ENCODE measurements at places on chromosomes 2 and 18.
A peak's percentile ranks its signal among the peaks of the same experiment; 100 is the strongest.

DNA sequence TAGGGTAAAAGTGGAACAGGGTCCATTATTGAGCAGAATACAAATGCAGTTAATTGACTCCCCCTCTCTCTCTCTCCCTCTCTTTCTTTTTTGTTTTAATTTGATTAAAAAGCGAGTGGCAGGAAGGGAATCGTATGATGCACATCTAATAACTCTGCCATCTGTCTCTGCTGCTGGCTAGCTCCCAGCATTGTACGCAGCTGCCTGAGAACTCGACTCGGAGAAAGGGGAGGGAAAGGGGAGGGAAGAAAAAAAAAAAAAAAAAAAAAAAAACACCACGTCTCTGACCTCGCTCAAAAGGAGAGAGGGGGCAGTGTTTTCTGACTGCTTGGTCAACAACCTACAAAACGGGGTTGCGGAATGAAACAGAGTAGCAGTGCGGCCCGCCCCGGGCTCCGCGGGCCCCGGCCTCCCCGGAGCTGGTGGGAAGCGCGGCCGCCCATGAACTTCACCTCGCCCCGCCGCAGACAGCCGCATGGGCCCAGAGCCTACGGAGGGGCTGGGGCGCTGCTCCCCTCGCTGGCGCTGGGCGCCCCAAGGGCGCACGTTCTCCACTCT lies 265.7 kb downstream of the TCF4 start:
- DNase-seq: peak; percentile 35

GRCh38 chr2:15346624-15347023 lies 214.5 kb downstream of the NBAS start:
- DNase-seq: no peak

DNA sequence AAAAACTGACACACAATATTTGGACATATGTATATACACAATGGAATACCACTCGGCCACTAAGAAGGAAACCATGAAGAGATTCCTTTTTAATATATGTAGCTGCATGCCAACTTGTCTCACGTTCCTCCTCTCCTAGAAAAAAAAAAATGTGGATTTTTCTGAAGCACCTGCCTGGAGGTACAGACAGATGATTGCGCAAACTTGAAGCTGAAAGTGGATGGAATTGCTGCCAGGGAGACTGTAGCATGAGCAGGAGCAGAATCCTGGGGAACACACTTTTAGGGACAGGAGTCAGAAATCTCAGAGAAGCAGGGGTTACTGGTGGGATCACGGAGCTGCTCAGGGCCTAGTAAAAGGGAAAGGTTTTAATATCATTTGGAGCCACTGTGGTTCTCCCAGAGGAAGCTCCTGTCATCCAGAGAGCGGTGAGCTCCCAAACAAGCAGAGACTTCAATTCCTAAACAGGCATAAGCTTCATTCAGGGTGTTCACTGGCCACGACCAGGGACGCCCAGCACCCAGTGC lies 640 bp upstream of the SPR start:
- DNase-seq: no peak

- no peak for DNase-seq
Observed at GRCh38 chr2:230156782-230157699, 62.7 kb downstream of the SP110 start.

- DNase-seq: no peak
Observed at GRCh38 chr2:219284501-219285372, 5.6 kb downstream of the DNAJB2 start.

GRCh38 chr2:2791606-2792005 lies 460.5 kb upstream of the MYT1L start:
- DNase-seq: no peak

- no peak for DNase-seq
Observed at GRCh38 chr2:69011611-69012157, 1.3 kb upstream of the ANTXR1 start.

- no peak for DNase-seq
Observed at GRCh38 chr2:1639086-1639858, 105.0 kb downstream of the PXDN start.

DNA sequence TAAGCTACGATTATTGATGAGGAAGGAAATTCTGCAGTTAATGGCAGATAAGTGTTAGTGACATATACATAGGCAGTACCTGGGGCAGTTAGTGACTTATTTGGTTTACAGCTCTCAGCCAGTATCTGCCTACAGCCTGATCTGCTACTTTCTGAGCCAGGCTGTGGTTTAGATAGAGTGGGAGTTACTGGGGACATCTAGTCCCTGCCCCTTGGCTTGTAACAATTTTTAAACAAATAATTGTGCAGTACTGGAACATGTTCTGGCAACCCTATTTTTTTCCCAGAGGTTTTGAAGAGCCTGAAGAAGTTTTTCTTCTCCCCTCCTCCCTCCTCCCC lies 2.3 kb downstream of the KIF5C start:
- no peak for DNase-seq

DNA sequence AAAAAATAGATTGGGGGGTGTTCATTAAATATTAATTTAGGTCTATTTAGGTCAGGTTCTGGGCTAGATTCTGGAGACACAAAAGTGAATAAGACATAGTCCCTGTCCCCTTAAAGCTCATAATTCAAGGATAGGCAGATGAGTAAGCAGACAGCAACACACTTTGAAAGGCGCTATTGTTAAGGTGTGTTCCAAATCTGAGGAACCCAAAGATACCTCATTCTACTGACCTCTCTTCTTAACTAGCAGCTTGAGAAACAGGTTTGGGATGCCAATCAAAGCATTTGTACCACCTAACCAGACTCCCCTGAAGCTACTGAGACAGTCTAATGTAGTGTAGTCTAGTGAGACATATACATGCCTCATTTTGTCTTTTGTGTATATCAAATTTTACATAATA lies 34.8 kb downstream of the SEMA4F start:
- DNase-seq: no peak

DNA sequence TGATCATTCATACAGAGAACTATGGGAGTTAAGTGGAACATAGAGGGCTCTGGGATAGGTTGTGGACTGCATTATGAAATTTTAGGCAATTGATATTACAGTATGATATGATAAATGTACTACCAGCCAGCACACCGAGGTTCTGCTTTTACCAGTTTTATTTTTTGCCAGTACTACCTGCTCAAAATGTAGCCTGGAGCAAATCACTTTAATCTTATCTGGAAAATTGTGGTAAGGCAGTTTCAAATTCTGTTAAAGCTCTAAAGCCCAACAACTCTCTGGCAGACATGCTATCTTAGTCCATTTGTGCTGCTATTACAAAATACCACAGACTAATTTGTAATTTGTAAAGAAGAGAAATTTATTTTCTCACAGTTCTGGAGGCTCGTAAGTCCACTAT lies 474.9 kb upstream of the CWC22 start:
- no peak for DNase-seq
